ENCODE measurements at places on chromosomes 3 and 15. TPM values are rescaled to one million over a fixed set of nuclear protein-coding genes. Genes with fewer than 3 reads are reported as not detected.

Gene CAMK2N2
- 0.34 TPM for total RNA-seq

Gene GOLGA6L7
- total RNA-seq = not detected

Gene C15orf61
- 8.6 TPM for total RNA-seq

- DNase-seq = no peak
Measured at GRCh38 chr3:32313723-32314473, 75.4 kb downstream of the CMTM8 start.

DNA sequence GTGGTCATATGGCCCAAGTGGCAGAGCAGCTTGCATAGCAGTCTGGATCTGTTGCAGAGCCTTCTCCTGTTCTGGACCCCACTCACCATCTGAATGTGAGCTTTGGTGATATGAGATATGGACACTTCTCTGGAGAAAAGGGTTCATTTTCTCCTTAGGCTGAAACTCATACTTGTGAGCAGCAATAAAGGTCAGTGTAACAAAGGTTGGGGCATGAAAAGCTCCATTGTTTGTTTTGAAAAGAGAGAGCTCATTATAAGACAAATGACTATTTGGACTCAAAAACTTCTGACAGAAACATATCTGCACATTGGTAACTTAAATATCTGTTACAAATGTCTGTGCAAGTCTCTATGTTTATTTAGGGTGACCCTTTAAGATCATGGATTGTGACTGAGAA lies 517.3 kb downstream of the MFSD1 start:
- no peak for DNase-seq

DNA sequence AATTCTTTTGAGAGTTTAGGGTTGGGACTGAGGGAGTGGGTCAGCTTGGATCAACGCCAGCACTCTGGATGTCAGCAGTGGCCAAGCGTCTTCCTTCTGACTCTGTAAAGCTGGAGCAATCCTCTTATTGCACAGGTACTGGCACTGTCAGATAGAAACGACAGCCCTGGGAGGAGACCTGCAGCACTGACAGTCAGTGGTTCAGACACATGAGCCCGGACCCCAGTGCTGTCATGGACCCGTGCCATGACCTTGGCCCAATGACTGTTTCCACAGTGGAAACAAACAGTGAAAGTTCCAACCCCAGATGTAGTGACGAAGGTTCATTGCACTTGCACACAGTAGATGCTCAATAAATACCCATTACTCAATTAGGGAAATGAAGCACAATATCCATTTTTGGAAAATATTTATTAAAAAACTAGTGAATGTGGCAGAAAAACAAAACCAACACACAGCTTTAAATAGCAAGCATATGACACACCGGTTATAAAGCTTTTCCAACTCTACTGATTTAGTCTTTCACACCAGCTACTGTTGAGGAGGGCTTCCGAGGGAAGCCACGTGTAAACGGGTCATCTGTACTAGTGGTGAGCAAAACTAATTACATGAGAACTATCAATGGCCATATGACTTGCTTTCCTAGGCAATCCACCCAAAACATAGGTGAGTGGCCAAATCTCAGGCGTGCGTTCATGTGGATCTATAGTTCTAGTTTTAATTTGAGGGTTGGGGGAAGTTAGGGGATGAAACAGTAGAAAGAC lies 22.1 kb downstream of the SIAH2 start:
- DNase-seq = no peak

- DNase-seq = no peak
Measured at GRCh38 chr15:92654662-92655061, 913 bp downstream of the FAM174B start.

- no peak for DNase-seq
Measured at GRCh38 chr3:104796556-104796955, 570.2 kb upstream of the ALCAM start.

Data from activated T-cell treated with anti-CD3 and anti-CD28 coated beads, Interleukin-2, amount 50 U/mL, for 4 hours (primary cell).